Cerebellar cortex (tissue), 1 donor: ENCODE measurements at places on chromosomes 3 and 15.

DNA sequence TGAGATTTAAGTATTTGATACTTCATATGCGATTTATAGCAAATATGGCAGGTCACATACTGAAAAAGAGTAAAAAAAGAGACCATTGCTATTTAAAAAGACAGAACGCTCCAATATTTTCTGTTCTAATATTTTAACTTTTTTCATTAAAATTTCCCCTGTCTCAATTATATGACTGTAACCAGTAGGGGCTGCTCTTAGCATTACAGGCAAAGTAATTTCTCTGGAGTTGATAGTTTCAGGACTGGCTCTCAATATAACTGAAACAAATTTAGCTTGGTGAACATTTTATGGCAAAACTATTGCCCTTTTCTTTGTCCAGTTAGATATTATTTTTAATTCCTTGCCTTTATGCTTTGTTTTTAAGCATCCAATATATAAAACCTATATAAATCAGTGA lies 286.3 kb upstream of the ROBO2 start:
- DNase-seq, result no peak

DNA sequence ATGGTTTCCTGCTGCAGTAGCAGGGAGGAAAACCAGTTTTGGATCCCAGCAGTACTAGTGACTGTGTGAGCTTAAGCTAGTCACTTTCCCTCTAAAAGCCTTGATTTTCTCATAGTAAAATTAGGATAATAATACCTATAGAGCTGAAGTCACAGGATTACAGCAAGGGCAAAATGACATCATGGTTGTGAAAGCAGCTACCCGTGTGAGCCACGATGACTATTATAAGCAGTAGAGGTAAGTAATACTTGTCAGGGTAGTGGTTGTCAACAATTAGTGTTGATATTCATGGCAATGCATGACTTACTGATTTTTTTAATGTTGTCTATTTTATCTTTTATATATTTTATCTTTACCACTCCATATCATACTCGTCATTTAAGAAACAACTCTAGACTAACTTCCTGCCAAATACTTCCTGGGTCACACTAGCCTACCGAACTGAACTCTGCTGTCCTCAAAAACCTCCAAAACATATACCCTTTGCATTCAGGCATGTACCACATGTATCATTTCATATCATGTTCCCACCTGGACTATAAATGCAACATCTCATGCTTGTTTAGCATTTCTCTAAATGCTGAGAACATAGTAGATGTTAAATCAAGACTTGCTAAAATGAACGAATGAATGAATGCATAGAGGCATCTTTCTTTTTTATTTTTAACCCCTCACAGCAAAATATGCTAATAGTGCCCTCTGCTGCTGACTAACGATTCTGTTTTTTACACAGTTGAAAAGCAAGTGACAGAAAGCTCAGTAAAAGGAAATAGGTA lies 172.6 kb downstream of the P3H2 start:
- peak; percentile 16 for DNase-seq

DNA sequence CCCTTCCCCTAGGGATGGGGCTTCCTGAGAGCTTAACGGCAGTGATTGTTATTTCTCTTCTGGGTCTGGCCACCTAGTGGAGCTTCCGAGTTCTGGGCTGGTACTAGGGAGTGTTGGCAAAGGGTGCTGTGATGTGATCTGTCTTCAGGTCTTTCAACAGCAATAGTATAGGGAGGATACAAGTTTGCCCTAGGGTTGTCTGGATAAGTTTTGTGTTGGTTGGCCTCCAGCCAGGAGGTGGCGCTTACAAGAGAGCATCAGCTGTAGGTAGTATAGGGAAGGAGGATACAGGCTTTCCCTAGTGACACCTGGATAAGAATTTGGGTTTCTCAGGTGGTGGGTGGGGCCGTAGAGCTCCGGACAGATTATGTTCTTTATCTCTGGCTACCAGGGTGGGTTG lies 19.2 kb upstream of the CPOX start:
- DNase-seq, result no peak

- no peak for DNase-seq
Observed at GRCh38 chr15:43143203-43143941, 10.0 kb downstream of the TMEM62 start.

GRCh38 chr3:14822670-14823390 lies 4.1 kb downstream of the FGD5 start:
- DNase-seq, result no peak

- no peak for DNase-seq
Observed at GRCh38 chr3:170027233-170028102, 10.3 kb upstream of the GPR160 start.

DNA sequence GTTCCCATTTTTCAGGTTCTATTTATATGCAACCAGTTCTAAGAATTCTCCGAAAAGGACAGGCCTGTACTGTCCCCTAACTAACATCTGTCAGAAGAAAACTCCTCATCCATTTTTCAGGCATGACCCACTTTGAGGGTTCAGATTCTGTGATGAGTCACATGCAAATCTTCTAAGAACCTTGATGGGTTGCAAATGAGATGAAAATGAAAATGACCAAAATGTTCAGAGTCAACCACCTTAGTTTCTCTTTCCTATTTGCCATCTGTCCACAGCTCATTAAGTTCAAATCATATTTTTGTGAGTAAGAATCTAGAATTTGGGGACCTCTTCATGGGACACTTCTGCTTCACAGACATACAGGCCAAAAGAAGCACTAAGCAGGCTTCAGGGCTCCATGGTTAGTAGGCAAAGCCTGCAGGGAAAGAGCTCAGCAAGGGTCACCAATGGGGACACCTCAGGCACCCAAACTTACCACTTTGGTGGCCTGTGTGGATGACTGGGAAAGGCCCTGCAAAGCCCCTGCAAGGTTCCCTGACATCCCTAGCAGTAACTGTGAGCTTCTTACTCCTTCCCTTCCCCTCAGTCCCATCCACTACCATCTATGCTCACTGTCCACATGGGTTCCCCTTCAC lies 122.0 kb downstream of the WDR76 start:
- no peak for DNase-seq

DNA sequence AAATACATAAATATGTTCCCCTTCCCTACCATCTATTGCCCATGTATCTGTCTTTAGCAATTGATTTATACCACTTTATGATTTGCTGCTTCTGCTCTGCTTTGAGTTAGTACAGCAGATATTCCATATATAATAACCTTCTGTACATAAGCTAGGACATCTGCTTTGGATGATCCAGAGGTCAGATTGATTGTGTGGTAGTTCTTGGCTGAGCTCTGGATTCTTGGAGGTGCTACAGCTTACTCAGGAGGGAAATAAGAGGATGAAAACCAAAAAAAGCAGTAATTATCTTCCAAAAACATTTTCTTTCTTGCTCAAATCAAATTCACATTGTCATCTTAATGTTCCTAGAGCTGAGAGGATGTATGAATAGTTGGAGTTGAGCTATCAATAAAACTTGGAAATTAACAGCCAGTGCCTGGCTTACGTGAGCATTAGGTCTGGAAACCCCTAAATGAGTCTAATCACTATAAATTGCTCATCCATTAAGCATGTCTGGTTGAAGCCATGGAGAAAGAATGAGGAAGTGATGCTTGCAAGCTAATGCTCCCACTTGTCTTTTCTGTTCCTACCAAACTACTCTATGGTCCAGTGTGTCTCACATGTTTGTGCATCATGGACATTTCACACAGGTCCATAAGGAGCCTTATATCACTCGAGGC lies 36.3 kb upstream of the TMEM42 start:
- no peak for DNase-seq

DNA sequence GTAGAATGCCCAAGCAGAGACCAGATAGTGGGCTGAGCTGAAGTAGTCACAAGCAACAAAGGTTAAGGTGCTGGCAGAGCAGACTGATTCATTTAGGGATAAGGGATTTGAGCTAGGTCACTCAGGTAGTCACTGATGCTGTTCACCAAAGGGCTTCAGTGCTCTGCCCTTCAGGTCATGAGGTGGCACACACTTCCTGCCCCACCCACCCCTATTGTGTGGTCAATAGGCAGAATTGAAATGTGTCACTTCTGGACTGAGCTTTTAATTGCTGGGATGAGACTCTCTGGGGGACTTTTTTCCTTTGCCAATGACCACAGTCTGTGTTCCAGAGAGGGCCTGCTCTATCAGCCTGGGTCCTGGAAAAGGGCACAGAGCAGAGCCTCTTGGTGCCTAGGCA lies 2.9 kb upstream of the DIS3L start:
- no peak for DNase-seq

DNA sequence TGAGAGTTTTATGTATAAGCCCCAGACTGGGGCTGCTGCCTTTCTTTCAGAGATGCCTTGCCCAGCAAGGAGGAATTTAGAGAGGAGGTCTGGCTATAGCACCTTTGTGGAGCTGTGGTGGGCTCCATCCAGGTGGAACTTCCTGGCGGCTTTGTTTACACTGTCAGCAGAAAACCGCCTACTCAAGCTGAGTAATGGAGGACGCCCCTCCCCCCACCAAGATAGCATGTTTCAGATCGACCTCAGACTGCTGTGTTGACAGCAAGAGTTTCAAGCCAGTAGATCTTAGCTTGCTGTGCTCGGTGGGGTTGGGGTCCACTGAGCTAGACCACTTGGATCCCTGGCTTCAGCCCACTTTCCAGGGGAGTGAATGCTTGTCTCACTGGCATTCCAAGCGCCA lies 155.6 kb downstream of the STXBP5L start:
- DNase-seq, result no peak

DNA sequence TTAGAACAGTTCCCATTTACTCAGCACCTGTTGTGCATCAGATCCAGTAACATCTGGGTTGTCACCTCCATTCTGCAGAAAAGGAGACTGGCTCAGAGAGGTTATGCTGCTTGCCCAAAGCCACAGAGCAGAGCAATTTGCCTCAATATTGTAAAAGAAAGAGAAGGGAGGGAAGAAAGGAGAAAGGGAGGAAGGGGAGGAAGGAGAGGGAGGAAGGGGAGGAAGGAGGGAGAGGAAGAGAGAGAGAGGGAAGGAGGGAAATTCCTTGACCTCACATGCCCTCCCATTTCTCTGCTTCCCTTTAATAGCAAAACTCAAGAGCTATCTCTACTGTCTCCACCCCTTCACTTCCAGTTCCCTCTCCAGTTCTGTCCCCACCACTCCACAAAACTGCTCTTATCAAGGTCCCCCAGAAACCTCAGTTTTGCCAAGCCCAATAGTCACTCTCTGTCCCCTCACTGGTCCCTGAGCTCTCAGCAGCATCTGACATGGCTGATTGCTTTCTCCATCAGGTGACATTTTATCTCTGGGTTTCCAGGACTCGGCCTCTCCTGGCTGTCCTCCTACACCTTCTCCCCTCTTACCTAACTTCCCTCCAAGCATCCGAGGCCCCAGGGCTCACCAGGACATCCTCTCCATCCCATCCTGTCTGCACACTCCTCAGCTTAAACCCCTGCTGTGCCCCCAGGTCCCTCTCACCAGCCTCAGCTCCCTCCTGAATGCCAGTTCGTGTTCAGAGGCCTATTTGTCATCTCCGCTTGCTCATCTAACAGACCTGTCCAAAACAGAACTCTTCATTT lies 104.7 kb upstream of the LINGO1 start:
- no peak for DNase-seq

DNA sequence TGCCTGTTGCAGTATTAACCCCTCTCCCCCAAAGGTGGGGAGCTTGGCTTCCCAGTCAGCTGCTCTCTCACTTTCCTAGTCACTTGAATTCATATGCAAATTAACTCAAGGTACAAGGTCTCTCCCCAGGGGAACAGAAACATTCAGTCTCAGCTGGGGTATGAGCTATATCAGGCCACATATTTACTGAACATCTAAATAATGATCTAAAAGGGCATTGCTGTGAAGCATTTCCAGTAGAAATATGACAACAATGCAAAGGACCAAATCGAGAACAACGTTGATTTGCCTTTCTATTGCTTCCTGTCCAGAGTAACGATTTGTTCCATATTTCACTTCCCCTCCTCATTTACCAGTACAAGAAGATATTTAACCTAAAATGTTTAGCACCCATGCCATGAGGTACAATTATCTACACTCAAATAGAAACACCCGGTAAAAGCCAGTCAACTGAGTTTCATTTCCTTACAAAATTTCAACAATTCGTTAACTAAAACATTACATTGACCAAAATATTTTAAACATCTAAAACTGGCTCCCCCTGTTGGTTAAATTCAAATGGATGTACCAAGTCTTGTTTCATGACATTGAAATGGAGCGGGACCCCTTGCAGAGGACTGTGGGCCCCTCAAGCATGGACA lies 36.5 kb upstream of the KLHL6 start:
- DNase-seq, result no peak
